Left hindlimb (tissue), 1 donor: ENCODE measurements at places on chromosomes 12 and 14.

DNA sequence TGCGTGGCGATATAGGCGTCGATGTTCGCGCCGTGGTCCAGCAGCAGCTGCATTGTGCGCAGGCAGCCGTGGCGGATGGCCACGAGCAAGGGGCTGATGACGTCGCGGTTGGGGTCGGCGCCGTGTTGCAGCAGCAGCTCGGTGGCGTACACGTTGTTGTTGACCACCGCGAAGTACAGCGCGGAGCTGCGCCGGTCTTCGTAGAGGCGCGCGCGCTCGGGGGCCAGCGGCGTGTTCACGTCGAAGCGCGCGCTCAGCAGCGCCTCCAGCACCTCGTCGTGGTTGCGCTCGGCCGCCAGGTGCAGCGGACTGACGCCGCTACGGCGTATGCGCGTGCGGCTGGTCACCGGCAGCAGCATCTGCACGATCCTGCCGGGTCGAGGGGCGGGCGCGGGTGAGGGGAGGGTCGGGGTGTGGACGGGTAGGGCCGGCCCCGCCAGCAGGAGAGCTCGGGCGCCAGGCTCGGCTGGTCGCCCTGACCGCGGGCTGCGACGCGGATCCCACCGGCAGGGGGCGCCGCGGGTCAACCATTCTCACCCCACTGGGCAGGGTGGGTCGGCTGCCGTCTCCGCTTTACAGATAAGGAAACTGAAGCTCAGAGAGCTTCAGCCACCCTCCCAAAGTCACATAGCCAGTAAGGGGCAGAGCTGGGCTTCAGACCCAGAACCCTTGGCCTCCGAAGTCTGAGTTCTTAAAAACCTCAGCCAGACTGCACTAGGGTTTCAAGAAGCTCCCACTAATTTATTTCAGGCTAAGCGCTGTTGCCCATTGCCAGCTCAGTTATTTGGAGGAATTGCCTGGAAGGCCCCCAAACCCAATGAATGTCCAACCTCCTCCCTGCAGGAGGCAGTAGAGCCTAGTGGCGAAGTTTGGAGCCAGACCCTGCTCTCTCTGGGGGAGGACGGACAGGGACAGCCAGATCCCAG, 12.4 kb downstream of the FAM181A start:
- peak; percentile 80 for DNase-seq

- no peak for DNase-seq
These were observed 96.5 kb downstream of the UNC79 start for GRCh38 chr14:93527203-93527607.

- DNase-seq, result no peak
These were observed 42.9 kb downstream of the DUSP6 start for GRCh38 chr12:89309440-89309802.

- no peak for DNase-seq
These were observed 167.3 kb upstream of the SSTR1 start for GRCh38 chr14:38040411-38040810.

- no peak for DNase-seq
These were observed 70.3 kb upstream of the DBX2 start for GRCh38 chr12:45121224-45121623.

DNA sequence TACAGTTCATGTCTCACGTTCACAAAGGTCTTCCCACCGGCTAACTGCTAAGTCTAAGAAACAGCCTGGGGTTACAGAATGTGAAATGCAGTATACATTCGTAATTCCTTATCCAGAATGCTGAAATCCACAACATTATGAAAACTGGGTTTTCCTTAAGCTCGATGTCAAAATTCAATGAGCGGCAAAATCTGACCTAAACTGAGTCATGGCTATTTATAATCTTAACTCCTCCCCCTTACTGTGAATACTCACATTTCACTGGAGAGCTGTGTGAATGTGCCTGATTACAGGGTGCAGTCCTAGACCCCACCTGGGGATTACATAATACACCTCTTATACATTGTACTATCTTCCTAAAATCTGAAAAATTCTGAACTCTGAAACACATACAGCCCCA, 35.3 kb downstream of the STX2 start:
- DNase-seq, result no peak

GRCh38 chr12:112606611-112607365, 184.8 kb upstream of the RPH3A start:
- DNase-seq, result no peak

GRCh38 chr14:100261621-100262020, 22.7 kb downstream of the YY1 start:
- DNase-seq, result no peak

- no peak for DNase-seq
These were observed 26.0 kb downstream of the DCP1B start for GRCh38 chr12:1978078-1978862.

GRCh38 chr14:95434121-95434520, 82.3 kb downstream of the SYNE3 start:
- no peak for DNase-seq

GRCh38 chr12:104935886-104936285, 22.2 kb downstream of the SLC41A2 start:
- DNase-seq, result no peak

- no peak for DNase-seq
These were observed 665.2 kb upstream of the FLRT2 start for GRCh38 chr14:84864548-84865271.

DNA sequence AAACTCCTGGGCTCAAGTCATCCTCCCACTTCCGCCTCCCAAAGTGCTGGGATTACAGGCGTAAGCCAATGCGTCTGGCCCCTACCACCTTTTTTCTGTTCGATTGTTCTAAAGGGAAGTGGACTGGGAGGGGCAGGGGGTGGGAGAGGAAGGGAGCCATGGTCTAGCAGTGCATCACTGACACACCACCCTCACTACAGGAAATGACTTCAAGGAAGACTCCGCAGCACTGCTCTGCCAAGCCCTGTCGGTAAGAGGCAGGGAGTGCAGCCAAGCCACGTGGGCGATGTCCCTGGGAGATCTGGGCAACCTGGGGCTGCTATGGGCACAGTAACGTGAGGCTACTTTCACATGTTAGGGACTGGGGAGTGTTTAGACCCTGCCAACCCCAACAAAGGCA, 18.0 kb downstream of the LRRC74A start:
- DNase-seq, result peak; percentile 50

DNA sequence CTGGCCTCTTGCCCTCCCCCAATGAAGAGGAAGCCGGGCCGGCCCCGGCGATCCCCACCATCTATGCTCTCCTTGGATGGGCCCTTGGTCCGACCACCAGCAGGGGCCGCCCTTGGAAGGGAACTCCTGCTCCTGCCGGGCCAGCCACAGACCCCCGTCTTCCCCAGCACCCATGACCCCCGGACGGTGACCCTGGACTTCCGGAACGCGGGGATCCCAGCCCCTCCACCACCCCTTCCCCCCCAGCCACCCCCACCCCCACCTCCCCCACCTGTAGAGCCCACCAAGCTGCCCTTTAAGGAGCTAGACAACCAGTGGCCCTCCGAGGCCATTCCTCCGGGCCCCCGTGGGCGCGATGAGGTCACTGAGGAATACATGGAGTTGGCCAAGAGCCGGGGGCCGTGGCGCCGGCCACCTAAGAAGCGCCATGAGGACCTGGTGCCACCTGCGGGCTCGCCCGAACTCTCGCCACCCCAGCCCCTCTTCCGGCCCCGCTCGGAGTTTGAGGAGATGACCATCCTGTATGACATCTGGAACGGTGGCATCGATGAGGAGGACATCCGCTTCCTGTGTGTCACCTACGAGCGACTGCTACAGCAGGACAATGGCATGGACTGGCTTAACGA, 19.4 kb downstream of the SETD1B start:
- no peak for DNase-seq

- no peak for DNase-seq
These were observed 2.9 kb upstream of the BIN2 start for GRCh38 chr12:51326698-51327439.

DNA sequence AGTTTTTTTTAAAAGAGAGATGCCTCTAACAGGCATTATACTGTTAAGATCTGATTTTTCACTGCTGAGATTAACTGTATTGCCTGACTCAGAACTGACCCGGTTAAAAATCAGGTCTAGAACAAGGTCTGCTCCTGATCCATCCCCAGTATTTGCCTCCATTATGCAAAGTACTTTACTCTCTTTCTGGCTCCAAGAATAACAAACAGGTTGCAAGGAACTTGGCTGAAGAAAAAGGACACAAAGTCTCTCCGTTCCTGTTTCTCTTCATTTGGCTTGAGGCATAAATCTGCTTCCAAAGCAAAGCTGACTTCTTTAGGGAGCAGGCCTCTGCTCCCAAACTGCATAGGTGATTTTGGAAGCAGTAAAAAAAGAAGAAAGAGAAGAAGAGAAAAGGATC, 199.3 kb upstream of the PDZRN4 start:
- no peak for DNase-seq

GRCh38 chr14:32068708-32069107, 8.4 kb upstream of the ARHGAP5 start:
- DNase-seq, result no peak

GRCh38 chr14:48723841-48724495, 862.2 kb downstream of the RPS29 start:
- DNase-seq, result no peak

DNA sequence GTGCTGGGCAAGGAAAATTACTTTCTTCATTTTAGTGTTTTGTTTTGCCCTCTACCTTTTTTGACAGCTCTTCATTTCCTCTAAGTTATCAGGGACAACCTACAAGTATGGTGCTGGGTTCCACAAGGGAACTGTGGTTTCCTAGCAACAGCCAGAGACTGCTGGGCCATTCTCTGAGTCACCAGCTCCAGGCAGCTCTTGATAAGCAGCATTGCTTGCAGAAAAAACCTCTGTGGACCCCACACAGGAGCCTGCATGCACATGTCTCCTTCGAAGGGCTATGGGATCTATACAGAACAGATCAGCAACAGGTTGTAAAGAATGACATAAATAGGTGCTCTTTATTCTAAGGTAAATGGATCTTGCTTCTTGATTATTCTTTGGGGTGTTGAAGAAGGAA, 81.0 kb upstream of the CCDC196 start:
- DNase-seq, result no peak

GRCh38 chr12:55797068-55797467, 20.5 kb downstream of the SARNP start:
- peak; percentile 36 for DNase-seq

DNA sequence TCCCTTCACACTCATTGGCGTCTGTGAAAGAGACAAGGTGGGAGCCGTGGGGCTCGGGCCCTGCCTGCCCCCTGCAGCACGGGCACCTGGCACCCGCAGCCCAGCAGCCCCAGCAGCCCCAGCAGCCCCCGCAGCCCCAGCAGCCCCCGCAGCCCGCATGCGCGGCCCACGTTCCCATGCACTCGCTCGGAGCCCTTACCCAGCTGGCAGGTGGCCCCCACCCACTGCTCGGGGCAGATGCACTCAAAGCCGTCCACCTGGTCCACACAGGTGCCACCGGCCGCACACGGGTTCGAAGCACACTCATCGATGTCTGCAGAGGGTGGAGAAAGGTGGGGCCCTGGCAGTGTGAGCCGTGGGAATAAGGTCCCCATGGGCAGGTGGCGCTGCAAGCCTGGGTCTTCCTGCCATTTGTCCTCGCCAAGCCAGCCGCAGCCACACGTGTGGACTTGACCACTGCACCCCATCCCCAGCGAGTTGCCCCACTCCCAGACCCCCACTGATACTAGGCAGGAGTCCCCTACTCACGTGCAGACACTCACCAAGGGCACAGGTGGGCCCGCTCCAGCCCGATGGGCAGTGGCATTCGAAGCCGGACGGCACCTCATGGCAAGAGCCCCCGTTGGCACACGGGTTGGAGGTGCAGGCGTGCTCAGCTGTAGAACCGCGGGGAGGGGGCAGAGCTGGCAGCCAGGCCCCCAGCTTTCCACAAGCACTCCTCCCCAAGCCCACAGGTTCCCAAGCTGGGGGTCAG, 17.3 kb downstream of the JAG2 start:
- peak; percentile 32 for DNase-seq

DNA sequence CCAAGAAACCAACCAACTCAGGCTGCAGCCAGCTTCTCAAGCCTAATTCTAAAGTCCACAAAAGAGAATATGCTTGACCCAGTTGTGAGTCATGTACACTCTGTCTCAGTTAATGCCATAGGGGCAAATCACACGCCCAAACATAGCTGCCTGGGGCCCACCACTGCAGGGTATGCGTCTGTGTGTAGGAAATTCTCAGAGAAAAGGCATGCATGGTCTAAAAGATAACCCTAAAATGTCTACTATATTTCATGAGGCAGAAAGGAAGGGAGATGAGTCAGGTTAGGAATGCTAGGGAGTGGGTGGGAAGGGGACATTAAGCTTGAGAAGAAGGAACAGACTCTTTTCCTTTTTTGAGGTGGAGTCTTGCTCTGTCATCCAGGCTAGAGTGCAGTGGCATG, 22.3 kb upstream of the SPTLC2 start:
- no peak for DNase-seq
